Stimulated activated CD4-positive, alpha-beta T cell treated with anti-CD3 and anti-CD28 coated beads, TNF-alpha, amount 100 ng/mL, for 4 hours (primary cell): ENCODE measurements at places on chromosomes 6 and 20.

DNA sequence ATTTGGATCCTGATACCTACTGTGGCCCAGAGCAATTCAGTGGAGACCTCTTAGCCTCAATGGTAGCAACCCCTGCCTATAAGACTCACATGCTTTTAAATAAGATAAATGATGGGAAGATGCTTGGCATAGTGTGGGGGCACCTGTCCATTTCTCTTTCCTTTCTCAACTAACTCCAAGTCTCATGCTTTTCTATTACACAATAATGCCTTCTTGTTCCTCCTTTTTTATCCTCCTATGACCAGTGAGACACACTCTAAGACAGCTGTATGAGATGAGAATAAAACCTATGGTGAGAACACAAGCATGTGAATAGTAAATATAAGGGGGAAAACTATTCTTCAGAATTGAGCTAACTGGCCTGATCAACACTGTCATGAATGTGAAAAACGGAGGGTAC lies 147.0 kb upstream of the STXBP5 start:
- DNase-seq: no peak

DNA sequence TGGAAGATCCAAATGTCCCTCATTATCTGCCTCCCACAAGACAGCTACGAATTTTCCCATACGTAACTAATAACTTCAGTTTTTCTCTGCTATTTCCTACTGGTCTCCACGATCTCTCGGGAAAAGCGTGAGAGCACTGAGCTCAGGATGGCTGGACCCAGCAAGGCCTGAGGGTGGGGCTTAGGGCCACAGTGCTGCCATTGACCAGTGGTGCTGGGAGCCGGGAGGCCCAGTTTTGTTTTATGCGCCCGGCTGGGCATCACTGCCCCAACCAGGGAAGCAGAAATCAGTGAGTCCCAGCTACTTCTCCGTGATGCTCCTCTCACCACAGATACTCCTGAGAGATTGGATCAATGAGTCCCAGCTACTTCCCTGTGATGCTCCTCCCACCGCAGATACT lies 238.4 kb downstream of the LY86 start:
- DNase-seq: no peak

DNA sequence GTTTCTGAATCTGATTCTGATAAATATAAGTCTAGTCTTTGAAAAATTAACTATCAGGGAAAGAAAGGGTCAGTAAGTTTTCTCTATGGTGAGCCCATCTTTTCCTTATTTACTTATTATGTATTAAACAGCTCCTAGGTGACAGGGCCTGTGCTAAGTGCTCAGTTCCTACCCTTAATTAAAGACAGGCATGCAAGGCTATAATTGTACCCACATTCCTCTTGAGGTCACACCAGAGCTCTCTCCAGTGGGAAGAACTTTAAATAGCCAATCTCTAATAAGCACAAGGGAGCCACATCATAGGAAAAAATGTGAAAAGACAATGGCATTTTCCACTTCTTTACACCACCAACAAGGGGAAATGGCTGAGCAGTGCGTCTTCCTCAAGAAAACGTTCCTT lies 421.8 kb upstream of the SLC35B3 start:
- no peak for DNase-seq

DNA sequence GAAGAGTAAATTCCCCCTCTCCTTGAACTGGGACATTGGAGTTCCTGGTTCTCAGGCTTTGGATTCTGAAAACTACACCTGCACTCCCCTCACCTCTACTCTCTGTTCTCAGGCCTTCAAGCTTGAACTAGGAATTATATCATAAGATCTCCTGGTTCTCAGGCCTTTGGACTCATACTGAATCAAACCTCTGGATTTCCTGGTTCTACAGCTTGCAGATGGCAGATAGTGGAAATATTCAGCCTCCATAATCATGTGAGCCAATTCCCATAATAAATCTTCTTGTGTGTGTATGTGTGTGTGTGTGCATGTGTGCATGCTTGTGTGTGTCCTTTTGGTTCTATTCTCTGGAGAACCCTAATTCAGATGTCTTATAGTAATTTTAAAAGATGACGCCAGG lies 12.7 kb upstream of the CHD6 start:
- no peak for DNase-seq

DNA sequence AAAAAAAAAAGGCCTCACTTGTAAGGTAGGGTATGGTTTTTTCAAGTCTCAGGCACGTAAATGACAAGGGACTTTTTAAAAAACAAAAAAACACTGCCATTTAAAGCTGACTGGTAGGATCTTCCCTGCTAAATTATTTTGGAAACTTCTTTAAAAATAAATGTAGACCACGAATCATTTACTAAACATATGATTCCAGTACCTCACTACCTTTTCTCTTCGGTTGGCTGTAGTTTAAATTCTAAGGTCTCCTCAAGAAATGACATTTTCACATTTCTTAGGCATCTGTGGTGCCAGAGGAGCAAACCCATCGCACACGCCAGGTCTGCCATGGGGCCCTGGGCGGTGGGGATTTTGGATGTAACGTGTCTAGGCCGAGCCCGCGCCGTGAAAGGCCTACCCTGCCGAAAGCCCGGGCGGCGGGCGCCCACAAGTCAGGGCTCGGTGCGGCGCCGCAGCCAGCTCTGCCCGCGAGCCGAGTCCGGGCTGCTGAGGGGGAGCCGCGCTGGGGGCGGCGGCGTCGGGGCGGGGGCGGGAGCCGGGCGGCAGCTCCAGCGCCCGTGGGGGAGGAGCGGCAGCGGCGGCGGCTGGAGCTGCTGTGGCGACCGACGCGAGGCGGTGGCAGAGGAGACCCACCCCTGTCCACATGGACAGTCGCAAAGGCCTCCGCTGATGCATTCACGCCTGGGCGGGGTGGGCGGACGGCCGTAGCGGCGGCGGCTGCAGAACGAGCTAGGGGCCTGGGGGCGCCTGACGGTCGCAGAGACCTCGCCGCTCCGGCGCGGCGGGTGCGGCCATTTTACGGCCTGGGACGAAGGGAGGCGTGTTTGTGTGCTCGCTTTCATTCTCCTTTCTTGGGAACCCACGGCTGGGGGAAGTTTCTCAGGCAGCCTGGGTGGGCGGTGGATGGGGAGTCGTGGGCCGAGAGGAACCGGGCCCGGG lies at the start of gene SENP6:
Gene SENP6 (plus strand): TSS at position 577 of the 942 bp plus-strand sequence. CDS start 645 bp downstream, outside the sequence.
- DNase-seq: peak; percentile 62

DNA sequence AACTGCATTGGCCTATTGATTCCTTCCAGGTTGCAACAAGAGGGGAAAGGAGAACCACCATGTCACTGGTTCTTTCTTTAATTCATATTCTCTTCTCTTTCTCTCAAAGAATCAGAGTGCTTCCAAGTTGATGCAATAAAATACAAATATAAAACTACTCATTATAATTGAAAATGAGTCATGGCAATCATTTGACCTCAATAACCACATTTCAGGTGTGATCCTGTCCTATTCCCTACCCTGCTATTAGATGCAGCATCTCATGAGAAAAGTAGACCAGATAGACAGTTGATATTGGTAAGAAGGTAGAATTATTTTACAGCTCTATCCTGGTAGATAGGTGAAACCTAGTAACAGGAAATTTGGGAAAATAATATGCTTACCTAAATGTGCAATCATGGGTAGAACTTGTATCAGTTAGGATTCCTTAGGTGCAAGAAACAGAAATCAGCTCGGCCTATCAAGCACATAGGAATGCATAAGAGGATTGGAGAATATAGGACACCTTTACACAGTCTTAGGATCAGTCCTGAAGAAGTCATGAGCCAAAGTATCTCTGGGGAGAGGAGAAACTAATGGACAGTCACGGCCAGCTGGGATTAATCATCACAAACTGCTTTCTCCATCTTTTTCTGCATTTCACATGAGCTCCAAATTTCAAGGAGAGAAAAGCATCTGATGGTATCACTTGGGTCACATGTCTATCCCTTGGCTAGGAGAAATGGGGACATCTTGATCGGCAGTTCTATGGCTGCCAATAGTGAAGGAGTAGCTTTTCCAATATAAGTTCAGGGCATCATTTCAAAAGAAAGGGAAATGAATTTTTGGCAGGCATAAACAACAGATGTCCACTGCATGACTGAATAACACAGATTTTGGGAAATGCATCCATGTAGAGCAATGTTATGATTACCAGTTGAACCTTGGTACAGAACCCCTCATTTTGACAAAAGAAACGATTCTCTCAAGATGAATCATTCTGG lies 19.3 kb upstream of the RNF146 start:
- DNase-seq: no peak

DNA sequence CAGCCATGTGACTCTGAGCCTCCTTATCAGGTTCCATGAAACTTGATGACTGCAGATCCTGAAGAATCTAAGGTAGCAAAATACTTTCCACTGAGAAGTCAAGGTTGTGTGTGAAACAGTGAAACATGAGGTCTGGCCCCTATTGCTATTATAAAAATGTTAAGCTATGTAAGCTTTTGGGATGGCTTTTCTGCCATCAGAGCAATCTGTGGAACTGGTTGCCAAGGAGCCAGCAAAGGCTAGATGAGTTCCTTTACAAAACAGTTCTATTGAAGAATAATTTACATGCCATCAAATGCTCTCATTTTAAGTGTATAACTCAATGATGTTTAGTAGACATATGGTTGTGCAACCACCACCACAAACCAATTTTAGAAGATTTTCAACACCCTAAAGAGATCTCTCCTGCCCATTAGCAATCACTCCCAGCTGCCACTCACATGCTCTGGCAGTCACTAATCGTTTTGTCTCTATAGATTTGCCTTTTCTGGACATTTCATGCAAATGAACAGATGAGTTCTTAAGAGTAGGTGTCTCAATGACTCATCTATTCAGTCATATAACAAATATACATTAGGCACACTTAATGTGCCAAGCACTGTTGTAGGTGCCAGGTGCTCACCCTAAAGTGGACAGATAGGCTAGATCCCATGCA lies 19.9 kb upstream of the MEP1A start:
- DNase-seq: no peak

DNA sequence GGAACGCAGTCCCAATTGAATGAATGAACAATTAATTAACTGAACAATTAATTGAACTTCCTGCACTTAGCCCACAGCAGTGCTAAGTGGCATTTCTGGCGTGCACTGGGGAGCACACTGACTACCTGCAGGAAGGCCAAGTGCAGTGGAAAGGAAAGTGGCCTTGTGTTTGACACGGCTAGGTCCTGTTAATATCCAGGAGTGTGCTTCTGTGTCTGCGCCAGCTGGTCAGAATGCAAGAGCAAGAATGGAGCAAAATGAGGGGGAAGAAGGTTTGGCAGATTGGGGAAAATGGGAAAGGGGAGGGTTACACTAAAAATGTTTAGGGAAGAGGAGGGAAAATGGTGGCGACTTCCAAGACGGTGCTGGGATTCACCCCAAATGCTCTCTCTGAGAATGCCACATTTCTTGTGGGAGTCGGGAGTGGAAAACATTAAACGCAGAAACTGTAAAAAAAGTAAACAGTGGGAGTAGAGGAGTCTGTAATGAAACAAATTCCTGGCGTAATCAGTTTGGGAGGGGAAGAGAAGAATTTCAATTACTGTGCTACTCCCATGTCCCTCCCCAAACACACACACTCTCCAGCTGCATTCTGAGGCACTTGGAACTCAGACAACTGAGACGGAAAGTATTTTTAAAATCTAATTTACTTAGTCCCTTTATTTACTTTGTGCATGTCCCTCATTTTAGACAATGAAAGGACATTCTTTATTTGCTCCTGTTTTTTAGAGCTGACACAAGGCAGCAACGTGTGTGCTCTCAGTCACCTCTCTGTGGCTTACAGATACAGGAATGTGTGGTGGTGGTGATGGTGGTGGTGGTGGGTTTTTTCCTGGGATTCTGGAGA lies 64.1 kb downstream of the CLIC5 start:
- DNase-seq: no peak

- no peak for DNase-seq
Measured at GRCh38 chr6:7052443-7053011, 55.2 kb upstream of the RREB1 start.

GRCh38 chr6:167007985-167008384 lies 8.8 kb downstream of the CEP43 start:
- DNase-seq: no peak

DNA sequence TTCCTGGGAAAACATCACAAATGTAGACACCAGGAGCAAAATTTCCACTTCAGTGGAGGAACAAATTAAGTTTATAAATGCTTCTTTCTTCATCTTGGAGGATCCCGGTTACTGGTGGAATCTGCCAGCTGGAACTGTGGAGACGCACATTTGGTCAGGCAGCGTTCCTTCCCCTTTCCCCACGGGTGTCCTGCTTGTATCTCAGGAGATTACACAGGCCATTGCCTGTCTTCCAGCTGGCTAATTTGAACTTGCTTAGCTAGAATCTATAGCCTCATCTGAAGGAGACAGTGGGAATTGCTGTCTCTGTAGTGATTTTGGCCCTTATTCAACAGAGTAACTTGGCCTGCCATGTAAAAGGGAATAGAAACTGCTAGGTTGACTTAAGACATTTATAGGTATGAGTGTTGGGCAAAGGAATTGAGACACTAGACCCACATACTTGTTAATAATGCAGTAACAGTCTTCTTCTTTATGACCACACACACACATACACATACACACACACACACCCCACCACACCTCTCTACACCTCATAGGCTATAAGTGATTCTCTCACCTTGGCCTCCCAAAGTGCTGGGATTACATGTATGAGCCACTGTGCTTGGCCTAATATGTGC lies 34.4 kb downstream of the TSBP1 start:
- no peak for DNase-seq

DNA sequence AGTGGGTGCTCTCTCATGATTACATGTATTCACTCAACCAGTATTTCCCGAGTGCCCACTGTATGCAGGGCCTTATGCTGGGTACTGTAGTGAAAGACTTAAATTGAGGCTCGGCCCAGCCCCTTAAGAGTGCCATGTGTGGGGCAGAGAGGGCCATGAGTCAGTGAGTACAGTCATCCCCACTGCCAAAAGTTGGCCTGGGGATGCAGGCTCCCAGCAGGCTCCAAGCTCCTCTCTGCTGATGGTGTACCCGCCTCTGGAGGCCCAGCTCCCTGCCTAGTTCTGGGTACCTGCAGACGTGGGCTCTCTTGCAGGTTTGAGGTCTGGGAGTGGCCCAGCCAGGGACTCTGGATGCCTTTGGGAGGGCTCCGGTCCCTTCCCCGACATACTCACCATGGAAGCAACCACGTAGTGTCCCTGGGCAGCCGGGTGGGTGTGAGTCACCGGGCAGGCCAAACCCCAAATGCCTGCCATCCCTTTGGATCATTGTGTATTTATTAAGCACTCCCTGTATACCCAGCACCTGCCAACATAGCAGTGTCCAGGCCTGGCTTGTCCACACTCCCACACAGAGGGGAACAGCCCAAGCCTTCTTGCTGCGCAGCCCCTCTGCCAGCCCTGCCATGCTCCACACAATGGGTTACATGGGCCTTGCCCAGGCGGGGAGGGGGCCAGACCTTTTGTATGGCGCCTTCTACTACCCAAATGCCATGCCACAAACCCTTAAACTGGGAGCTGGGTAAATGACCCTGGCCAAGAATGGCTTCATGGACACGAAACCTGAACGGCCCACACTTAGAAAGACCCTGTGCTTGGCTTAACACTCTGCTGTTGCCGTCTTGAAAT lies 153.6 kb downstream of the VEGFA start:
- DNase-seq: no peak

- DNase-seq: no peak
Measured at GRCh38 chr6:98787961-98788360, 46.4 kb upstream of the POU3F2 start.

- no peak for DNase-seq
Measured at GRCh38 chr20:64093013-64093503, 8.9 kb upstream of the LKAAEAR1 start.
